RPMI8226 (cell line): ENCODE measurements at places on chromosomes 6 and 20.

DNA sequence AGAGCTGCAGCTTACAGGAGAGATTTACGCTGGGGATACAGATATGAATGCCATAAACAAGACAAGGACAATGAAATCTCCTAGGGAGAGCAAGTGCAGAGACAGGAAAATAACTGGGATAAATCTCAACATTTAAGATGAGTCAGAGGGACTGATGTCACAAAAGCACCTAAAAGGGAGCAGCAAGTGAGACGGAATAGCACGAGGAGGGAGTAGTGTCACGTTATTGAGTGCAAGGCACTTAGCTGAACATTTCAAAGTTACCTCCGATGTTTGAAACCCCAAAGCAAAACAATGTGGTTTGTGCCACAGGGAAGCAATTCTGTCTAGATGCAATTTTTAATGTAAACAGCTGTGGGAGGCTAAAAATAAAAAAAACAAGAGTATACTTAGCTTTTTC, 1131.7 kb upstream of the EYS start:
- peak; percentile 14 for DNase-seq

DNA sequence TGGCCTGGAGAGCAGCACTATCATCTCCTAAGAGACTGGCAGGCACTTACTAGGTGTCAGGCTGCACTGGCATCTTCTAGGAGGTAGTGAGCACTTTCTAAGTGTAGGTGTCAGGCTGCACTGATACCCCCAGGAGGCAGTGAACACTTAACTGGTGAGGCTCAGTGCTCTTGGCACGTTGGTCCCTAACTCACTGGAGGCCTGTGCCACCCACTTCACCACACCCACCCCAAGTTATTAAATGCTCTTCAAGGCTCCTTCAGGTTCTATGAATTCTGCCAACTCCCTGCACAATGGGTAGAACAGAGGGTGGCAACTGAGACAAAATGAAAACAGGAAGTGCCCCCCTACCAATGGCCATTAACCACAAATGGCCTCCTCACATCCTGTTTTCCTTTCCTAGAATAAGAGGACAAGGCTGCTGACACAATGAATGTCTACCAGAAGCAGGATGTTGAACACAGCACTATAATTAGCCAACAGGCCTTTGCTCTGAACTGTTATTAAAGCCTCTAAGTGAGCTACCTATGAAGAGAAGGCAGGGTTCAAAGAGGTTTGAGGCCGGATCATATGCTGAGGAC, 29.4 kb downstream of the NCOA5 start:
- peak; percentile 80 for DNase-seq

- no peak for DNase-seq
Measured at GRCh38 chr6:149979293-149979692, 15.6 kb downstream of the ULBP1 start.

DNA sequence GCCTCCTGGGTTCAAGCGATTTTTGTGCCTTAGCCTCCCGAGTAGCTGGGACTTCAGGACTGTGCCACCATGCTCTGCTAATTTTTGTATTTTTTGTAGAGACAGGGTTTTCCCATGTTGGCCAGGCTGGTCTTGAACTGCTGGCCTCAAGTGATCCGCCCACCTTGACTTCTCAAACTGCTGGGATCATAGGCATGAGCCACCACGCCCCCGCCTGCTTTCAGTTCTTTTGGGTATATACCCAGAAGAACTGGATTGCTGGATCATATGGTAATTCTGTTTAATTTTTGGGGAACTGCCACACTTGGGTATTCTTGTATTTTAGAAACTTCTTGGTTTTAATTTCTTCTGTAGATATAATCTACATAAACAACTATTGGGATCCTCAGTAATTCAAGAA, 17.0 kb downstream of the CDS2 start:
- DNase-seq: no peak
